SW480 (cell line): ENCODE measurements at places on chromosomes 6 and 20.

GRCh38 chr6:21115111-21115510 lies 478.4 kb upstream of the SOX4 start:
- no peak for DNase-seq

GRCh38 chr6:96939007-96939805 lies 14.7 kb downstream of the KLHL32 start:
- no peak for DNase-seq

DNA sequence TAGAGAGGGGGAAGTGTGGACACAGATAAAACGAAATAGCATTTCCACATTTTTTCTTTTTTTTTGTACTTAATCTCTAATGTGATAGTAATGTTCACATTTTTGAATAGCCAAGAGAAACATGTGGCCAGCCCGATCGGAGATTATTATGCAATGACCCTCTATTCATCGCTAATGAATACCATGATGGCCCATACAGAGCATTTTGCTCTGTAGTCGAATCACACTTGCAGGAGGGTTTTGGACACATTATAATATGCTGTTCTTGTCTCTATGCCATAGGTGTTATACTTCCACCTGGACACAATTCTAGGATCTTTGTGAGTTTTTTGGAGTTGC lies 60.1 kb downstream of the MTHFD1L start:
- no peak for DNase-seq

- no peak for DNase-seq
Observed at GRCh38 chr20:10492844-10493243, 57.7 kb downstream of the SLX4IP start.

DNA sequence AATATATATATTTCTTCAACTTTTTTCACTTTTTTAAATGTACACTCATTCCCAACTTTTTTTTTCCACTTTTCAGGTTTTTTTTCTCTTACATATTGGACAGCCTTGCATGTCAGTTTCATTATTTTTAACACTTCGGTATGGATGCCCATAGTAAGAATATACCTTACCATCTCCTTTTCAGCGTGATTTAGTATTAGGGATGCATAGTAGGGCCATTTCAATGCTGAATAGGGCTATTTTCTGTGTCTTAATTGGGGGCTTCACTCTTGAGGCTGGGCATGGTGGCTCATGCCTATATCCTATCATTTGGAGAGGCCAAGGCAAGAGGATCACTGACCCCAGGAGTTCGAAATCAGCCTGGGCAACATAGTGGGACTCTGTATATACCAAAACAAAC lies 6.7 kb downstream of the RNF114 start:
- no peak for DNase-seq

- DNase-seq: no peak
Observed at GRCh38 chr6:132065556-132065955, 114.4 kb upstream of the CCN2 start.

DNA sequence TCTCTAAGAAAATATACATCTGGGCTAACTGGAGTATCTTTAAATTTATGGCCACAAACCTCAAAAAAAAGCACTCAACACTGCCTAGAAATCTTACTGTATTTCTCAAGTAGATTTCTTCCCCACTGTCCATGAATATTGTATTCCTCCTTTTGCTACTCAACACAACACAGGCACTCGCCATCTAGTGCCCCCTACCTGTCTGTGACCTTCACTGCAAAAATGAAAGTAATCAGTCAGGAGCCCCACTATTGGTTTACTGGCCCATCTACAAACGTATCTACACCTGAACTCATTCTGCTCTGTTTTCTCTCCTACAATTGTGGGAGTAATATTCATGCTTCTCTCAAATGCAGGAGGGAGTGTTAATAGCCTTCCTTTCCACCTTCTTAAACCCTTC lies 58.3 kb downstream of the LY86 start:
- DNase-seq: no peak

DNA sequence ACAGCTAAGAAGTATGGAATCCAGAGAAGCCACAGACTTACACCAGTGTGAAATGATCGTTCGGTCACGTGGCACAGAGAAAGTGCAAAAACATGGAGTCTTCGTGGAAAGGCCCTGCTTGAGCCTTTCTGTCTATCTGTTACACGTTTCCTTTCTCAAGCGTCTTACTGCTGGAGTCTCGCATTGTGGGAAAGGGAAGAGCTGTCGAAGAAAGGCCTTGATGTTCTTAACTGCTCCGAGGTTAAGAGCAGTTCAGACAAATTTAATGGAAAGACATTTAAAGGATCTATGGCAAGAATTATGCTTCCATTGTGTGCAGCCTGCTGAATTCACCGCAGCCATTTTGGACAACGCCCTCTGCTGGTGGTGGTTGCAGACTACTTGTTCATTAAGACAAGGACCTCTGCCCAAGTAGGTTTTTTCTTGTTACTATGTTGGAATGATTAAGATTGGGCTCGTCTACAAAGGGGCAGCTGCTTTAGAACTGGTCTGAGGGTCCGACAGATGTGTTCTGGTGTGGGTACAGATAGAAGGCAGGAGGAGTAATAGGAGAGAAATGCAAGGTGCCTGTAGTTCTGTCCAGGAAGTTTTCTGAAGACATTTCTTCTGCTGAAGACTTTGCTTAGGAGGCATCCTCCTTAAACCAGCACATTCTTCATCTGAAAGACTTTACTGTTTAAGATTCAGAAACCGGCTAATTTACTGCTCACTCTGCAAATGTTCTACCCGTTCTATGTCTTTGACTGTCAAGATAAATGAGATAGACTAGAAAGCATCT lies 24.7 kb upstream of the CCN6 start:
- DNase-seq: peak; percentile 25

GRCh38 chr20:35312318-35312717 lies 20.1 kb upstream of the FAM83C start:
- peak; percentile 99 for DNase-seq

DNA sequence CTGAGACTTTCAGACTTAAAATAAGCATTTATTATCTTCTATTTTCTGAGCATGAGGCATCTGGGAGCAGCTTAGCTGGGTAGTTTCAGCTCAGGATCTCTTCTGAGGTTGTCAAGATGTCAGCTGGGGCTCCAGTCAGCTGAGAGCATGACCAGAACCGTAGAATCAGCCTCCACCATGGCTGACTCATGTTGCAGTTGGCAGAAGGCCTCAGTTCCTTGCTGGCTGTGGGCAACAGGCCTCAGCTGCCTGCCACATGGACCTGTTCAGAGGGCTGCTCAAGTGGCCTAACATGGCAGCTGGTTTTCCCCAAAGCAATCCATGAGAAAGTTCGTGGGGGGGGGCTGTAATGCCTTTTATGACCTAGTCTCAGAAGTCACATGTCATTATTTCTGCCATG lies 142.3 kb downstream of the LY86 start:
- no peak for DNase-seq

GRCh38 chr6:149337320-149337719 lies 19.8 kb downstream of the TAB2 start:
- no peak for DNase-seq

DNA sequence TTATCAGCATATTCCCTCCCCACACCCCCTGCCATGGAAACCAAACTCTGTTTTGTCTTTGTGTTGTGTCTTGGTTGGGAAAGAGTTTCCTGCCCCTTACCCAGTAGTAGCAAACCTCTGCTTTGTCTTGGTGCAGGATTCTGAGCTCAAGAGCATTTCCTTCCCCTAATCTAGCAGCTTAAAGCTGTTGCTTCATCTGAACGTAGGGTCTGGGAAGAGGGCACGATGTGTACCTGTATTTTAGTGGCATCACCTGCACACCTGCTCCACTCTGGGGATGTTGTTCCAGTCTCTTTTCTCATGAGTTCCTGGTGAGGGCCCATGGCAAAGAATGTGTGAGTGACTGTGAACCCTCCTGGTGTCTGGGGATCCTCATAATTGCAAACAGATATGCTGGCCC lies 164.7 kb downstream of the SCP2D1 start:
- DNase-seq: no peak

DNA sequence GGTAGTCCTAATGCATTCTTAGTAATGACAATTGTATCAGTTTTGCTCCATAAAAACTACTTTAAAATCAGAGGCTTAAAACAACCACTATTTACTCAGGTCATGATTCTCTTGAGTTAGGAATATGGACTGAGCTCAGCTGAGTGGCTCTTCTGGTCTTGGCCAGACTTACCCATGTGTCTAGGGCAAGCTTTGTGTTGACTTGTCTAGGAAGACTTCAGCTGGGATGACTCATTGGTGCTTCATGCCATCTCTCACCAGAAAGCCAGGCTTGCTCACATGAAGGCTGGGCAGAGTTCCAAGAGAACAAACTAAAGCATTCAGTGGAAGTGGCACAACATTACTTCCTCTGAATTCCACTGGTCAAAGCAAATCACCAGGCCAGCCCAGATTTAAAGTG lies 155.3 kb downstream of the DHX35 start:
- DNase-seq: peak; percentile 94

- DNase-seq: no peak
Observed at GRCh38 chr6:159102373-159103160, 57.8 kb upstream of the TAGAP start.

- DNase-seq: no peak
Observed at GRCh38 chr6:45630314-45630713, 252.6 kb upstream of the SUPT3H start.

- DNase-seq: no peak
Observed at GRCh38 chr6:21593927-21594415, 420 bp downstream of the SOX4 start.

DNA sequence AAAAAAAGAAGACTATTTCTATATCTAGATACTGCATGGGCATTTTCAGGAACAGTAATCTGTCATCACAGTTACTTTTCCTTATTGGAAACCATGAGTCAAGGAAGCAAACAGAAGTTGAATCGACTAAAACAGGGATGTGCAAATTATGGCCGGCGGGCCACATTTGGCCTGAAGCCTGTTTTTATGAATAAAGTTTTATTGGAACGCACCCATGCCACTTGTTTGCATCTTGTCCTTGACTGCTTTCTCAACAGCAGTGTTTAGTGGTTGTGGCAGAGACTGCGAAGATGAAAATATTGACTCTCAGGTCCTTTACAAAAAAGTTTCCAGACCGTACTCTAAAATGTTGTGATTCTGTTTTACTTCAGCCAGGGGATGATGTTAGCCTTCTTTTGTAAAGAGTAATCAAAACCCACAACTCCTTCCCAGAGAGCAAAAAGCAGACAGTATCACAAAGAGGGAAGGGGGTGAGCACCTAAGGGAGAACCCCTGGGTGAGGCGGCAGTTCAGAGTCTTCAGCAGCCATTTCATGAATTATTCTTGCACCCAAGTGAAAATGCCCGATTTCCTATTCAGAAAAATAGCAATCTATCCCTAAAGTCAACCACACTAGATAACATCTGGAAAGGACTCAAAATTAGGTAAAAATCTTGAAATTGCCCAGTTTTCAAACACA lies 190.4 kb downstream of the MYLK4 start:
- no peak for DNase-seq

DNA sequence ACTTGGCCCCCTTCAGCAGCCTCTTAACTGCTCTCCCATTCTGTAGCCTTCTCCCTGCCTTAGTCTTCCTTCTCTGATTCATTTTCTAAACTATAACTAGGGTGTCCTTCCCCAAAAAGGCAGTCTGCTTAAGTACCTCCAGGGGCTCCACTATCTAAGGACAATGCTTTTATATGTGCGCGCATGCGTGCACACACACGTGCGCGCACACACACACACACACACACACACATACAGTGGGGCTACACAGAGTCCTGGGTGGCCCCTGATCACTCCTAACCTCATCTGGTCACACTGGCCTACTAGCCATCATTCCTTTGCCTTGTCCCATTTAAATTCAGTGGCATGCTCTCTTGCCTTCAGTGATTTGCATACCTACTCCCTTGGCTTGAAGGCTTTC lies 654.3 kb upstream of the CHD6 start:
- no peak for DNase-seq

GRCh38 chr20:48703511-48704219 lies 124.1 kb downstream of the PREX1 start:
- no peak for DNase-seq

GRCh38 chr6:159819932-159820640 lies 20.0 kb downstream of the PNLDC1 start:
- no peak for DNase-seq

GRCh38 chr6:6270948-6271535 lies 49.4 kb downstream of the F13A1 start:
- no peak for DNase-seq

DNA sequence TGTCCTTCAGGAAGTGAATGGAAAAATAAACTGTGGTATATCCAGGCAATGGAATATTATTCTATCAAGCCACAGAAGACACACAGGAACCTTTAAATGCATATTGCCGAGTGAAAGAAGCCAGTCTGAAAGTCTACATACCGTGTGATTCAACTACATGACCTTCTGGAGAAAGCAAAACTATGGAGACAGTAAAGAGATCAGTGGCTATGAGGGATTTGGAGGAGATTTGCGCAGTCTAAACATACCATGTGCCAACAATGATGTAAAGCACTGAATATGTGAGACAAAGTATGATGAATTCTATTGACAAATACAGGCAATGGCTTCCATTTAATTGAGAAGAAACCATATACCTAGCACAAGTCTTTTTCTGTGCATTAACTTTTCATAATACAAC lies 518.3 kb upstream of the ZNF337 start:
- no peak for DNase-seq

- DNase-seq: peak; percentile 60
Observed at GRCh38 chr6:17584241-17584803, 15.8 kb upstream of the FAM8A1 start.

DNA sequence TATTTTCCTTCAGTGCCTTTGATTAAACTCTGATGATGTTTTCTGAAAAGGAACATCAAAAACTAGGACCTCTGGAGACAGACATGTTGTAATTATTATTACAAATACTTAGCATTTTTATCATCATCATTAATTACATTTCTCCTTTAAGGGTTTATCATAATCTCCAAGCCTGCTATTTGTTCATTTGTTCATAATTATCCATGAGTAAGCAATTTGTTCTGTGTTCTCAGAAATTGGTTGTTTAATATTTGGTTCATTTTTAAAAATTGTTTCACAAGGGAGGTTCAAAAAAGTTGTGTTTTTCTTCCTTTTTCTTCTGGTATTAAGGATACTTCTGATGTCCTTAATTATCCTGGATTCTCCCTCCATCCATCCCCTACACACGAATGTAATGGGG lies 850.2 kb upstream of the FLRT3 start:
- no peak for DNase-seq

DNA sequence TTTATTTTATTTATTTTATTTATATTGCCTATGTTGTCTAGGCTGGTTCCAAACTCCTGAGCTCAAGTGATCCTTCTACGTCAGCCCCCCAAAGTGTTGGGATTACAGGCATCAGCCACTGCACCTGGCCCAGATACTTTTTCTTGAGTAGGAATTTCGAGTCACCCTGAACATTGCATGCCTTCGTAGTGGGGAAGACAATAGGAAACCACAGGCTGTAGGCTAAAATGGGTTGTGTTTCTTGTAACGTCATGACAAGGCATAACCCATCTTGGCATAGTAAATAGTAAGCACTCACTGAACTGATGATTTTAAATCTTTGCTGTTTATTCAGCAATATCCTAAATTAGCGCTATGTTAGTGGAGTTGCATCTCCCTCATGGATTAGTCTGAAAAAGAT lies 34.9 kb downstream of the PTPN1 start:
- DNase-seq: no peak

- DNase-seq: peak; percentile 88
Observed at GRCh38 chr20:62702895-62703852, 5.5 kb upstream of the NTSR1 start.

- no peak for DNase-seq
Observed at GRCh38 chr6:20680697-20681165, 146.5 kb downstream of the CDKAL1 start.
